ENCODE measurements at places on chromosomes 5 and 9. TPM values are rescaled to one million over a fixed set of nuclear protein-coding genes. Genes with fewer than 3 reads are reported as not detected.
A peak's percentile ranks its signal among the peaks of the same experiment; 100 is the strongest.

- DNase-seq: no peak
These were observed 5.7 kb downstream of the LHX2 start for GRCh38 chr9:124017051-124017928.

GRCh38 chr9:120393386-120394057 lies 186.4 kb downstream of the CDK5RAP2 start:
- DNase-seq: no peak

- no peak for DNase-seq
These were observed 39.6 kb upstream of the NSMF start for GRCh38 chr9:137498720-137499150.

ROR2 gene
- polyA plus RNA-seq: 24.9 TPM

GRCh38 chr5:6576861-6577501 lies 55.9 kb downstream of the NSUN2 start:
- no peak for DNase-seq

GRCh38 chr9:134688661-134689320 lies 47.2 kb downstream of the COL5A1 start:
- DNase-seq: no peak

FBP2 gene
- not detected for polyA plus RNA-seq

SH3TC2 gene
- 0.46 TPM for polyA plus RNA-seq

SLC6A19 gene
- 72.8 TPM for polyA plus RNA-seq

GRCh38 chr5:135217669-135218485 lies 181.2 kb downstream of the MACROH2A1 start:
- no peak for DNase-seq

GRCh38 chr9:121753802-121754654 lies 102.6 kb downstream of the DAB2IP start:
- no peak for DNase-seq

- no peak for DNase-seq
These were observed 44.5 kb downstream of the PLPP7 start for GRCh38 chr9:131333771-131334628.

DNA sequence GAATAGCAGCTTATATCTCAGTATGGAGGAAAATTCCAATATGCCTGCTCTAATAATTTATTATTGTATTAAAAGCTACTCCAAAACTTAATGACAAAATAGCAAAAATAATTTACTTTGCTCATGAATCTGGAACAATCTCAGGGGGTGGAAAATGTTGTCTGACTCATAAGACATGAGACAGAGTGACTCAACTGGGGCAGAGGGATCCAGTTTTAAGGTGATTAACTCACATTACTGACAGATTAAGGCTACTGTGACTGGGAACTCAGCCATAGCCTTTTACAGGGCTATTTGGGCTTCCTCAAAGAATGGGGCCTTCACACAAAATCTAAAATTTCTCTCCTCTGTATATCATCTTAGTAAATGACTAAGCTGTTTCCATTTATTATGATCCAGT lies 1172.9 kb downstream of the CDH12 start:
- DNase-seq: no peak

SH3PXD2B gene
- 27.1 TPM for polyA plus RNA-seq

DNA sequence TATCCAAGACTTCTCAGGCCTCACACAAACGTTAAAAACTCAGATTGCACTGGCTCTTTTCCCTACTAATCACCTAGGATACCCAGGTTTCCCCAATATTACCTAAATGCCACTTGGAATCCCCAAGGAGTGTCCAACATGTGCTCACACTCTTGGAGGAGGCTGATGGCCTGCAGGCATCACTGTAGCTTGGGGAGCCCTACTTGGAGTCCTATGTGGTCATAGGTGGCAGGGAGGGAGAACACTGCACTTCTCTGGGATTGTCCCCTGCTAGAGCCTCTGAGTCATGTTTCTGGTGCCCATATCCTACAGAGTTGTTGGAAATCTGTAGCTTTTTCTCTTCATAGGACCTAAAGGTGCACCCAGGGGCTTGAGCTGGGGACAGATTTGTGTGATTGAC lies 433.7 kb downstream of the ARHGEF28 start:
- DNase-seq: no peak

- DNase-seq: no peak
These were observed 8.4 kb downstream of the SPEF2 start for GRCh38 chr5:35626108-35626507.

DNA sequence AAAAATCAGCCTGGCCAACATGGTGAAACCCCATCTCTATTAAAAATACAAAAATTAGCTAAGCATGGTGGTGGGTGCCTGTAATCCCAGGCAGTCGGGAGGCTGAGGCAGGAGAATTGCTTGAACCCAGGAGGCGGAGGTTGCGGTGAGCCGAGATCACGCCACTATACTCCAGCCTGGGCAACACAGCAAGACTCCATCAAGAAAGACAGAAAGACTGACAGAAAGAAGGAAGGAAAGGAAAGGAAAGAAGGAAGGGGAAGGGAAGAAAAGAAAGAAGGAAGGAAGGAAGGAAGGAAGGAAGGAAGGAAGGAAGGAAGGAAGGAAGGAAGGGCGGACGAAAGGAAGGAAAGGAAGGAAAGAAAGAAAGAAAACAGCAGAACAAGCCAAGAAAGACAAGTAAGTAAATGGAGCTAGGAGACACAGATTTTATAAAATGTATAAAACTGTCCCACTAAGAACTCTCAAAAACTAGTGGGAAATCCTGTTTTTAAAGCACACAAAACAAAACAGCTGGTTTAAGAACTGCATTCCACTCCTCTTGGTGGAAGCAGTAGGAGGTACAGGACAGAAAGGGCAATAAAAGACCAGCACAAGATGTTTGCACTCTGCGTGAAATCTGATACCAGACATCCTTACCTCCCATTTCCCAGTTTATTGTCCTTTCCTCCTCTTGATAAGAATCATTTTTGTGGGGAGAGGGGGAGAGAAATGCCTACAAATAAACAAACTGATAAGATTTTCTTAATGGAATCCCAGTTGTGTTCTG lies 46.7 kb downstream of the MYO10 start:
- peak; percentile 55 for DNase-seq

GRCh38 chr5:150058480-150059126 lies 27.8 kb downstream of the CSF1R start:
- no peak for DNase-seq

ATP6V0E1 gene
- polyA plus RNA-seq: 293 TPM

MSMP gene
- polyA plus RNA-seq: not detected

DNA sequence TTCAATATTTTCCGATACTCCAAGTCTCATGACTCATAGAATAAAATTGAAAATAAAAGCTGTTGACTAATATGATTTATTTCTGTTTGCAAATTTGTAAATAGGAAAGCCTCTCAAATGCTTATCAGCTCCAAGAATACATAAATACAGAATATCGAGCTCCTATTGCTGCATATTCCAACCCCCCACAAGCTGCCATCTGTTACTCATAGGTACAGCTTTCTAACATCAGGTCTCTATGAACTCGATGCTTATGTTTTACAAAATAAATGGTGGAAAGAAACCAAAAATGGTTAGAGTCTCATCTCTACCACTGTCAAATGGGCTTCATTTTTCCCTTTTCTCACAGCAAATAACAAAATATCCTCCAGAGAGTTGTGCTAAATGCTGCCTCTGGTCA lies 631.6 kb upstream of the CDH18 start:
- no peak for DNase-seq

DNA sequence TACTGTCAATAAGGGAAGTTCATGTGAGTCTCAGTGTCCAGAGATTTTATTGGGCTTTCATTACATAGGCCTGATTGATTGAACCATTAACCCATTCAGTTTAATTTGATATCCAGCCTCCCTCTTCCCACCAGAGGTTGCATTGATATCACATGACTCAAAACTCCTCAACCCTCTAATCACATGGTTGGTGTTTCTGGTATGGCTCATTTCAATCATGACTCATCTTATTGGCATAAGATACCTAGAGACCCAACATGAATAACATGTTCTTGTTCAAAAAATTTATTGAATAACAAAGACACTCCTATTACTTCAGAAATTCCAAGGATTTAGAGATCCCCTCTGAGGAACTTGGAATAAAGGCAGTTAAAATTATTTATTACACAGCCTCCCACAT lies 982.2 kb downstream of the TLE1 start:
- DNase-seq: no peak

NUTM2G gene
- 1.3 TPM for polyA plus RNA-seq

- DNase-seq: no peak
These were observed 1.3 kb downstream of the IRX2 start for GRCh38 chr5:2750026-2750757.

DNA sequence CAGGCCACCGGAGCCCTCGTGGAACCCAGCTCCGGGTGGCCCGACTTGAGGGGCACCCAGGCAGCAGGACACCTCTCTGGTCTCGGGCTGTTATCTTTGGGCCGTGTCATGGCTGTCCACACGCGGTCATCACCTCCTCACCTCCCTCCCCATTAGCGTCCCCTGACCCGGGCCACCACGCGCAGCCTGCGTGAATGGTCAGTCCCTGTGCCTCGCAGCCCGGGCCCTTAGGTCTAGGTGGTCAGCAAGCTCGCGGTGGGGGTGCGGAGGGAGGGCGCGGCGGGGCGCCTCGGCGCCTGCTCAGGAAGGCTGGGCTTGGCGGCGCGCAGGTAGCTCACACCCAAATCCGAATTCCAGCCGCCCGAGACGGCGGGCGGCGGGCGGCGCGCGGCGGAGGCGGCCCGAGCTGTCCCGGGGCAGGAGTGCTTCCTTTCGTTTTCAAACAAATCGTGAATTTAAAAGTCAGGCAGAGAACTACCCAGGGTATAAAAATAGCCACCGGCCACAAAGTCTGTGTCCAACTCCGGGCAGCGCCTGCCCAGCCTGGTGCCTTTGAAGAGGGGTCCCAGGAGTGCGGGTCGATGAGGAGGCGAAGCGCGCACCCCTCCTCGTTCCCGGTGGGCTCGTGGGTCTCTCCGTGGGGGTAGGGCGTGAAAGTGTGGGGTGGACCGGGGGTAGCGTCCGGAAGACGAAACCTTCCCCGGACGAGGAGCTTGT lies 1.0 kb upstream of the RXRA start:
- no peak for DNase-seq

DNA sequence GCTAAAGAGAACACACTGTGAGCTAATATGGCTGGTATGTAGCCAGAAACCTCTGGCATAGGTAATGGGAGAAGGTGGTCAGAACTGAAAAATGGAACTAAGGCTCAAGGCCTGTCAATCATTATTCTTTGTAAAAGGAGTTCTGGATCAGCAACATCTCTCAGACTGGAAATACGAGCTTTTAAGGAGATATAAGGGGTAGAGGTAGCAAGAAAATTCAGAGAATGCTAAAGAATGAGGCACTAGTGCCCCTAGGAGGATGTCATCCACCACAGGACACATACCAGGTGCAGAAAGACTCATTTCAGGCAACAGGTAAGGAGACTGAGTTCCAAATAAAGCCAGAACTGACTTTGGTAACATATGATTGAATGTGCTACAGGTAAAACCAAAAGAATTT lies 18.9 kb upstream of the MOCS2 start:
- no peak for DNase-seq

UBE2QL1 gene
- polyA plus RNA-seq: 1.1 TPM

- DNase-seq: no peak
These were observed 146.8 kb upstream of the FBXL7 start for GRCh38 chr5:15353086-15353645.

PCDHAC2 gene
- 0.62 TPM for polyA plus RNA-seq

DNA sequence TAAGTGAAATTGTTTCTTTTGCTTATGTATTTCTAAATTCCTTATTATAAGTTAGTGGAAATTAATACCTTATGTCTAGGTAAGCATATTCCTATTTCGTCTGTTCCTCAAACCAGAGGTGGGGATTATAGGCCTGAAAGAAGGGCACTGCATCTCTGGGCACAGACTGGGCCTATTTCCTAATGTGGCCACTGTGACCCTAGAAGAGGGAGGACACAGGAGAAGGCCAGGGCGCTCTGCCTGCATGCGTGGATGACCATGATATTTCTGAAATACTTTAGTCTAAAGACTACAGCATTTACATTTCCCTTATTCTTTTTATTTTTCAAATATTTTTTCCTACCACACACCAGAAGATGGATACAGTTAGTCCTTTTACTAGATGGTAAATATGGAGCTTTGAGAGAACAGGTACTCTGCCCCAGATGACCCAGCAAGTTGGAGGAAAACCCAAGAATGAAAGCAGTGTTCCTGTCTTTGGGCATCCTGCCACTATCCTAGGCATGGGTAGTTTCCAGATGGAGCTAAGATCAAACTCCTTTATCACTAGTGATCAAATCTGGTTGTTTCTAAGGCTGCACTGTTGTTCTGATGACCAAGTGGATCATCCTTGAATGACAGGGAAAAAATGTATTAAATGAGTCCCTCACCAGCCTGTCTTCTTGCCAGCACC lies 27.8 kb downstream of the RUSC2 start:
- no peak for DNase-seq

GRCh38 chr5:172417983-172418630 lies 36.2 kb downstream of the SH3PXD2B start:
- no peak for DNase-seq

PTGDS gene
- 34.0 TPM for polyA plus RNA-seq

OLFM1 gene
- 4.0 TPM for polyA plus RNA-seq

DNA sequence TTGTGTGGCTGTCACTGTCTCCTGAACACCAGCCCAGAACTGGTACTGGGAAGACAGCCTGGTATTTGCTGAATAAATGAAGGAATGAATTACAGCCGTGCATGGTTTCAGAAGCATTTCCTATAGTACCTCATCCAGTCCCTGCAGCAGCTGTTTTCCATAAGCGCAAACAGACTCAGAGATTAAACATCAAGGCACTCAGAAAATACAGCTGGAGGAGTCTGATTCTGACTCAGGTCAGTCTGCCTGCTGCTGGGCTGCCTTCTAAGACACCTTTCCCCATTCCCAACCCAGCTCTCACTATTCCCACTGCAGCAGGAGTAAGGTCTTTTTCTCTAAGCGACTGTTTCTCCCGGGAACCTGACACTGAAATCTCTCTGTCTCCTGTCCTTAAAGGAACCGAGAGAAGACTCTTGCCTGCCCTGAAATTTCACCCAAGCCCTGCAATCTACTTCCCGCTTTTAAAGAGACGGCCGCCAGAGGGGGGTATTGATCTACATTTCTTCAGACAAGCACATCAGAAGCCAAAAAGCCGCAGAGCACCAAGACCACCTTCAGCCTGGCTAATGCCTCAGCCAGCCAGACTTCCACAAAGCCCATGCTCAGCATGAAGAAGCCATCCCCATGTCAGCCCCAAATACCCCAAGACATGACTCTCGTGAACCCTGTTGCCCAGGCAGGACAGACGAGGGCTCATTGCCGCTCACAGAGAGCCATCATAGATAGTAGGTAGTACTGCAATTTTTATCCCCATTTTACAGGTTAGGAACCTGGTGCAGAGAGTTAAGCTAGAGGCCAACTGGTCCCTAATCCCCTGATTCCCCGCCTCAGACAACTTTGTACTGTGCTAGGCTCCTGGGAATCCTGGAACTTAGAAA lies 5.4 kb upstream of the FOXI1 start:
- DNase-seq: peak; percentile 69

- no peak for DNase-seq
These were observed 36.1 kb downstream of the STRBP start for GRCh38 chr9:123232332-123232731.

ITK gene
- 0.33 TPM for polyA plus RNA-seq

- no peak for DNase-seq
These were observed 267.9 kb downstream of the COX7C start for GRCh38 chr5:86885489-86886230.

- DNase-seq: peak; percentile 70
These were observed 909 bp downstream of the AFF4 start for GRCh38 chr5:132962429-132963021.

SPEF2 gene
- polyA plus RNA-seq: 33.9 TPM

HSPA4 gene
- polyA plus RNA-seq: 110 TPM

ADAMTS16 gene
- 76.8 TPM for polyA plus RNA-seq

KCNV2 gene
- polyA plus RNA-seq: 0.06 TPM

Data from left renal cortex interstitium (tissue), 4 donors.